ENCODE measurements at places on chromosomes 1 and 21.

- no peak for DNase-seq
Observed at GRCh38 chr1:220825819-220826551, 39.3 kb downstream of the MTARC1 start.

- DNase-seq, result no peak
Observed at GRCh38 chr1:24709791-24710441, 35.3 kb upstream of the CLIC4 start.

DNA sequence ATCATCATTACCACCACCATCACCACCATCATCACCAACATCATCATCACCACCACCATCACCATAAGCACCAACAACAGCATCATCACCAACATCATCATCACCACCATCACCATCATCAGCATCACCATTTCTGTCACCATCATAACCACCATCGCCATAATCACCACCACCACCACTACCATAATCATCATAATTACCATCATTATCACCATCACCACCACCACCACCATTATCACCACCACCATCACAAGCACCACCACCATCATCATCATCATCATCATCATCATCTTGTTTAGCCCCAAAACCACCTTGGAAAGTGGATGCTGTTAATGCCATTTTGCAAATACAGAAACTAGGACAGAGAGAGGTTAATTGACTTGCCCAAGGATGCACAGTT, 22.5 kb downstream of the CAMK2N1 start:
- DNase-seq, result no peak

DNA sequence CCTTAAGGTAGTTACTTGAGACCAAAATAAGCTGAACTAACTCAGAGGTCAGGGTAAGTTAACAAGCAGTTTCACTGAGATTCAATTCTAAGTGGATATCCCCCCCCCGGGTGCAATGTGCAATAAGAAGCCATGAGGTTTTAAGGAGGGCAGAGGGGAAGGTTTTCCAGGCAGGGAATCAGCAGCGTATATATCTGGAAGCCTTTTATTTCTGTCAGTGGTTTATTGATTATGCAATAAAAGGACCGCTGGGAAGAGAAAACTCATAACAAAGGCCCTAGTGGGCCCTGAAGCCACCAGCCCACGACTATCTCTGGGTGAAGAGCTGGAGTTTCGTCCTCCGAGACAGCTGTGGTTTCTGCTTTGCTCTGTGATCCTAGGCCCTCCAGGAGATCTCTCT, 53.1 kb upstream of the CTPS1 start:
- DNase-seq, result no peak

- DNase-seq, result no peak
Observed at GRCh38 chr1:224767676-224768075, 151.6 kb downstream of the CNIH3 start.
